ENCODE measurements at places on chromosomes 5 and 9. TPM values are rescaled to one million over a fixed set of nuclear protein-coding genes. Genes with fewer than 3 reads are reported as not detected.

GRCh38 chr5:34695275-34696027, 39.3 kb downstream of the RAI14 start:
- DNase-seq, result no peak

- DNase-seq, result no peak
These were observed 30.5 kb upstream of the CKMT2 start for GRCh38 chr5:81202655-81203054.

DNA sequence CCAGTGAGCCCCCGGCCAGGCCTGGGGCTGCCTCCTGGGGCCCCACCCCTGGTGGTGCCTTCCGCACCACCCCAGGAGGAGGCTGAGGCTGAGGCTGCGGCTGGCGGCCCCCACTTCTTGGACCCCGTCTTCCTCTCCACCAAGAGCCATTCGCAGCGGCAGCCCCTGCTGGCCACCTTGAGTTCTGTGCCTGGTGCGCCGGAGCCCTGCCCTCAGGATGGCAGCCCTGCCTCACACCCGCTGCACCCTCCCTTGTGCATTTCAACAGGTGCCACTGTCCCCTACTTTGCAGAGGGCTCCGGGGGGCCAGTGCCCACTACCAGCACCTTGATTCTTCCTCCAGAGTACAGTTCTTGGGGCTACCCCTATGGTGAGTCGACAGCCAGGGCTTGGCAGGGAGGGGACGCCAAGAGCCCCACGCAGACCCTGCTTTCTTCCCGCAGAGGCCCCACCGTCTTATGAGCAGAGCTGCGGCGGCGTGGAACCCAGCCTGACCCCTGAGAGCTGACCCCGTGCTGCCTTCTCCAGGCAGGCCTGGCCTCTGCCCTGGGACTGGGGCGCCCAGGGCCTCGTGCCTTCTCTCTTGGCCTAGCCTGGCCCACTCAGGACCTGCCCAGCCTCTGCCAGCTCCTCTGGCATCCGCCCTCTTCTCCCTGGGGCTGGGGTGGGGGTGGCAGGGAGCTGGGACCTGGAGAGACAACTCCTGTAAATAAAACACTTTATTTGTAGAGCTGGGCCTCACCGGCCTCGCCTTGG, 4.0 kb upstream of the EHMT1 start:
- DNase-seq, result peak; percentile 79

GRCh38 chr5:109485030-109485429, 75.3 kb upstream of the PJA2 start:
- no peak for DNase-seq

DNA sequence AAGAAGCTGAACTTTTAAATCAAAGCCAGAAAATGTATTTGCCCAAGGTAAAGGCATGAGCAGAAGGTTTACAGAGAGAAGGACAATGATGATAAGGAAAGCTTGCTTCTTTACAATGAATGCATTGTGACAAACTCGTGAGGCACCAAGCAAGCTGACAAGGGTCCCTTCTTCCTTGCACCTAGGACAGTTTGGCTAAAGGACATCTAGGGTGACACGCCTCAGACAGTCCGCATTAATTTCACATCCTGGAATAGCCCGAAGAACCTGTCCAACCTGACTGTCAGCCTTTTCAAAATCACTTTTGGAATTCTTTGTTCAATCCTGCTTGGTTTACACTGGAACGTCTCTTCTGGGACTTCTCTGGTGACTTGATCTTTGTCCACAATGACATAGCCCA, 146.4 kb upstream of the MAP3K1 start:
- no peak for DNase-seq

NRARP gene
- 34.8 TPM for total RNA-seq

DNA sequence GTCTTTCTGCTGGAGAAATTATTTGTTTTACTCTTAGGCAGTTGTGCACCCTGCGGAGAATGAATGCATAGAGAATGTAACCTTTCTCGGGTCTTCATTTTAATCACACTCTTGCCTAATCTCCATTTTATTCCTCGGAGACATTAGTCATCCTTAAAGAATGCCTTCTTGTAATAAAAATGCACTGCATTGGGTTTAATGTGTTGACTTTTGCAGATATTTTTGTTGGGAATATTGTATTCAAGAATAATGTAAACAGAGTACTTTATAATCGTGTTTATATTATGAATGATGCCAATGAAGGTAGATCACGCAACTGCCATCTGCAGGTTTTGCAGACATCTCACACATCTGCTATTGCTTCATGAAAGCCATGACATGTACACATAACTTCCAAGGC, 1093.9 kb upstream of the CDH6 start:
- DNase-seq, result no peak

ADAMTS6 gene
- 1.3 TPM for total RNA-seq

DNA sequence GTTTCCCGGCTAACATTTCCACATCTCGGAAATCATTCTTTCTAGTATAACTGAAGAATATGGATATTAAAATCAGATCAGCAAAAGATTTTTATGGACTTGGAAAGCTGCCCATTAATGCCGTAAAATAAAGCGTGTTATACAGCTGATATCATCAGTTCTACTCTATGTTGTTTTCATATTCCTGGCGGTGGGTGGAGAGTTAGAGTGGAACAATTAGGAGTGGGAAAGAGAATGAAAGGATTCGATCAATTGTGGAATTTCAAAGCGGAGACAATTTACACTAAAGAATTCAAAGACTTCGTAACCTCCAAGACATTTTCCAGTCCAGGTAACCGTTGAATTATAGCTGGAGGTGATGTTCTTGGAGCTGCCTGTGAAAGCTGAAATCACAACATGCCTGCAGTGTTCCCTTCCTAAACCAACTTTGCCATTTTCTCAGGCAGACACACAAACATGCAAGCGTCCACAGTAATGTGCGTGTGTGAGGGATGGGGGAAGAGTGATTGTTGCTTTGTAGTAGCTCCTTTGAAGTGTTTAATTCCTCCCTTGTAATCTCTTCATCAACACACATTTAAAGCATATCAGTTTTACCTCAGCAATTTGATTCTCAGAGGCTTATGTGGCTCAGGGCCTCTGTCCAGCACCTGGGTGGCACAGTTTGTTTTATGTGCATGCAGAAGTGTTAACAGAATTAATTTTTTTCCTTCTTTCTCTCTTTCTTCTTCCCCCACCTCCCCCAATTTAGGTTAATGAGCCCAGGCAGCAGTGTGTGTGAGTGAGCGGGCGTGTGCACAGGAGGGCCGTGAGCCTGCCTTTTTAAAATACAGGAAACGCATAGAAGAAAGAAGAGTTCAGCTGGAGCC, 544.1 kb downstream of the RAB3C start:
- DNase-seq, result no peak

KIF4B gene
- 0.03 TPM for total RNA-seq

- peak; percentile 56 for DNase-seq
These were observed 15.2 kb downstream of the NACC2 start for GRCh38 chr9:136079916-136080246.

INSL4 gene
- not detected for total RNA-seq

GRCh38 chr9:5269249-5269715, 35.2 kb downstream of the RLN2 start:
- peak; percentile 6 for DNase-seq

- DNase-seq, result peak; percentile 59
These were observed 174.5 kb upstream of the MAP1B start for GRCh38 chr5:71932655-71933338.

GRCh38 chr9:119781886-119782285, 412.7 kb upstream of the BRINP1 start:
- DNase-seq, result no peak

DNA sequence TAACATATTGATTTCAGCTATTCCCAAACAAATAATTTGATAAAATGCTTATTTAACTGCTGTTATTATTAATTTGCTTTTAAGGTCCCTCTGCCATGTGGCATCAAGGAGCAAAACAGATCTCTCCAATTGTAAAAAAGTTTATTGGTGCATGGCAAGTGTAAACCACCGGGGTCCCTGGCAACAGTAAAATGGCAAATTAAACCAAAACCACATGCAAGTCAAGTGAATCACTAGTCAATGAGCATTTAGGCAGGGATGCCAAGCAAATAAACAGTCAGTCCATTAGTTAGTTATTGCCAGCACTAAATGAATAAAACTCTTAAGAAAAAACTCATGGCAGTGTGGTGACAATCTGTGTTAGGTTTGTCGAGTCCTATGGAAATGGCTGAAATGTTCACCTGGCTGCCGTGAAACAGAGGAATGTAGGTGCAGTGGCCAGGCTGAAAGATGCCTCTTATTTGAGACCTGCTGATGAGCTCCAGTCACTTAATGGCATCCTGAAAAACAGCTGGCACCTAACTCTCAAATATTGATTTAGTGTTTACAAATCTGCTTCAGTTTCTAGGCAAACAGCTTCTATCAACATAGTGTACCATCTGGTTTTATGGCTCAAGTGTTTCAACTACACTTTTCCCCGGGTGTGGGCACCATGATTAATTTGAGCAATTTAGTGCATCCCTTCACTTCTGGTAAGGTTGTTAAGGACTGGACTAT, 296.5 kb upstream of the ITGA1 start:
- DNase-seq, result no peak

DNA sequence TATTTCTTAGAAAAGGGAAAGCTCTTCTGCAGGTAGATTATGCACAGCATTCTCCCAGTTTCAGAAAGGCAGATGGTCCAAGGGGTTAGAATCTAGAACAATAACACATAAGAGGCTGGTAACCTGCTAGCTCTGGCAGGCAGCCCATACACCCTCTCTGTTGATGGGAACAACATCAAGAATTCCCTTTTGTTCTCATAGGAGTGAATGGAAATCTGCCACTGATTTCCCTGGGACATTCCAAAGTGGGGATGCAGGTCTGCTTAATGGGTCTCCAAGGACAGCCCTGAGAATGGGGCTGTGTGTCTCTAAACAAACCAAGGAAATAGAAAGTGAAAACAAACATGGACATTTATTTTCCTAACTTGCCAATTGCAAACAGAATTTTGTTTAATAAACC, 456.8 kb downstream of the EBF1 start:
- DNase-seq, result no peak

GRCh38 chr5:126544087-126544740, 50.8 kb downstream of the ALDH7A1 start:
- DNase-seq, result peak; percentile 30

- no peak for DNase-seq
These were observed 838.0 kb upstream of the DMAC1 start for GRCh38 chr9:8637626-8638025.

- no peak for DNase-seq
These were observed 1120.4 kb upstream of the WWC1 start for GRCh38 chr5:167171056-167171455.

DNA sequence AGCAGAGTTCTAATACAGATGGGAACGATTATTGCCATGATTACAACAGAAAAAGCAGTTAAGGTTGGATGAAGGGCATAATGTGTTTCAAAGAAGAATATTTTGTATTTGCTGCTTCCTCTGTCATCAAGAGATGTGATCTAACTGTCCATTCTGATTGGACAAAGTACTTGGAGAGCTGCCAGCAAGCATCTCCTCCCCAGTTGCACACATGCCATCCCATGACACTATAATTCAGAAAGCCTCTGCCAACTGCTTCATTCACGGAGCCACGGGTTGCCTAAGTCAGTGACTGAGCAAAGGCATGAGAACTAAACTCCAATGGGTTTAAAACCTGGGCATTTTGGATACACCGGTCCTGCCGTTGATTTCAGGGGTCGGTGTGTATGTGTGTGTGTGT, 253.8 kb downstream of the CRB2 start:
- no peak for DNase-seq

MYMK gene
- not detected for total RNA-seq

DNA sequence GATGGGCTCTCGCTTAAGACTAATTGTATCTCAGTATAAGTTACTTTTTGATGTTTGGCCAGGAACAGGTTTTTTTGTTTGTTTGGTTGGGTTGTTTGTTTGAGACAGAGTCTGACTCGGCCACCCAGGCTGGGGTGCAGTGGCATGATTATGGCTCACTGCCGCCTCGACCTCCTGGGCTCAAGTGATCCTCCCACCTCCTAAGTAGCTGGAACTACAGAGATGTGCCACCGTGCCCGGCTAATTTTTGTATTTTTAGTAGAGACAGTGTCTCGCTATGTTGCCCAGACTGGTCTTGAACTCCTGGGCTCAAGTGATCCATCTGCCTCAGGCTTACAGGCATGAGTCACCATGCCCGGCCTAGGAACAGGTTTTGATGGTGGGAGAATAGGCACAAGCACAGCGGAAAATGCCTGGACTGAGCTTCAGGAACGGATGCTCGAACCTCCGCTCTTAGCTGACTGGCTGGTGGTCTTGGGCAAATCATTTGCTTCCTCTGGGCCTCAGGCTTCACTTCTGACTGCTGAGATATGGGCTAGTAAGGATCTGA, 11.4 kb upstream of the SYNPO start:
- no peak for DNase-seq

DNA sequence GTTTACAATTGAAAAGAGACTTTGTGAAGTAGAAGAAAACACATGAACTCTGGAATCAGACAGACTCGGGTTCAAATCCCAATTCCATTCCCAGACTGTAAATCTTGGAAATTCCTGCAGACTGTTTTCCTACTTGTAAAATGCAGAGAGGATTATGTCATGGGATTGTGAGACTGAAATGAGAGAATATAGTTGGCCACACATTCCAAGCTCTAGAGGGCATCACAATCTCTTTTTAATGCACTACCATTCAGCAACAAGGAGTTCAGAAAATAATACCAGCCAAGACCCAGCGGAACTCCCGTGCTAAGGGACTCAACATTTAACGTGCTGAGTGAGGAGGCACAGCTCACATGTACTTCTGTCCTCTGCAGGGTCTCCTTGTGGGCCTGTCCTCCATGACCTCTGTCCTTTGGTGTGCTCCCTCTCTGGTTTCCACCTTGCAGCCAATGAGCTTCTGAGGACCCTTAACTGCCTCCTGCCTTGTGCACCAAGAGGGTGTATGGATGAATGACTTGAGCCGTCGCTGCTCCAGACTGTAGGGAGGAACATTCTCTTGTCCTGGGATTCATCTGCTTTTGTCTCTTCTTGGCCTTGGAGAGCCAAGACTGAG, 263.5 kb downstream of the NTRK2 start:
- DNase-seq, result no peak

NMUR2 gene
- not detected for total RNA-seq

DIAPH1 gene
- total RNA-seq, result 31.2 TPM

PRR16 gene
- total RNA-seq, result 0.67 TPM

GRCh38 chr5:92775711-92776615, 805.1 kb downstream of the NR2F1-AS1 start:
- DNase-seq, result no peak

- DNase-seq, result no peak
These were observed 465.3 kb upstream of the ARRDC3 start for GRCh38 chr5:91848453-91848852.

- DNase-seq, result no peak
These were observed 142.5 kb downstream of the GABRB2 start for GRCh38 chr5:161403996-161404395.

CAMK2A gene
- total RNA-seq, result not detected

SNCB gene
- total RNA-seq, result 4.7 TPM

GRCh38 chr5:38011668-38012188, 171.9 kb upstream of the GDNF start:
- no peak for DNase-seq

- DNase-seq, result no peak
These were observed 179.2 kb downstream of the MACROH2A1 start for GRCh38 chr5:135219868-135220267.

- DNase-seq, result no peak
These were observed 249.7 kb upstream of the MAP3K1 start for GRCh38 chr5:56565644-56566043.

SH3TC2 gene
- 0.07 TPM for total RNA-seq
